Stimulated activated CD4-positive, alpha-beta T cell treated with anti-CD3 and anti-CD28 coated beads, Interleukin-15, amount 100 ng/mL, for 1 hour (primary cell): ENCODE measurements at places on chromosomes 2 and 18.

- no peak for DNase-seq
Observed at GRCh38 chr2:178517496-178517895, 37.2 kb downstream of the PLEKHA3 start.

DNA sequence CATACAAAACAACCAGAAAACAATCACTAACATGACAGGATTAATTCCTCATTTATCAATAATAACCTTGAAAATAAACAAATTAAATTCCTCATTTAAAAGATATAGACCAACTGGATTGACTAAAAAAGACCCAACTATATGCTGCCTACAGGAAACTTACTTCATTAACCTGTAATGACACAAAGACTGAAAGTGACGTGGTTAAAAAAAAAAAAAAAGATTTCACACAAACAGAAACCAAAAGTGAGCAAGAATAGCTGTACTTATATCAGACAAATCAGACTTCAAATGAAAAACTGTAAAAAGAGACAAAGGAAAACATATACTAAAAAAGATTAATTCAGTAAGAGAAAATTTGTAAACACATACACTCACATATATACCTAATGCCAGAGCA lies 201.2 kb downstream of the CCDC178 start:
- no peak for DNase-seq

GRCh38 chr18:69916412-69916811 lies 31.3 kb downstream of the CD226 start:
- DNase-seq: no peak

DNA sequence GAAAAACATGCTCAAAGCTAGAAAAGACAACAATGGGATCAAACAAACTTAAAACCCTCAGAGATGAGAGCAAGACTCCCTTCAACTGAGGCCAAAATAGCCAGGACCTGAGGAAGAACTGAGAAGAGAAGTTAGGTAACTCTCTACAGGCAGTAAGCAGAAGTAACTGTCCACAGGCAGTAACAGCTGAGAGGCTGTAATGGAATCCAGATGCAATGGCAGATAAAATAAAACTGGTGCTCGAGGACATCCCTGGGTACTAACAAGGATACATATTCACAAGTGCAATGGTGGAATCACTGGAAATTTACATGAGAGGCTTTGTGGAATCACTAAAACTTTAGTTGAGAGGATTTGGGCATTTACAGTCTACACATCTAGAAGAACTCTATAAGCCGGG lies 30.4 kb upstream of the C2orf66 start:
- DNase-seq: no peak

- DNase-seq: no peak
Observed at GRCh38 chr2:76000425-76000824, 289.7 kb upstream of the GCFC2 start.

- no peak for DNase-seq
Observed at GRCh38 chr2:36193680-36194079, 161.9 kb upstream of the CRIM1 start.

DNA sequence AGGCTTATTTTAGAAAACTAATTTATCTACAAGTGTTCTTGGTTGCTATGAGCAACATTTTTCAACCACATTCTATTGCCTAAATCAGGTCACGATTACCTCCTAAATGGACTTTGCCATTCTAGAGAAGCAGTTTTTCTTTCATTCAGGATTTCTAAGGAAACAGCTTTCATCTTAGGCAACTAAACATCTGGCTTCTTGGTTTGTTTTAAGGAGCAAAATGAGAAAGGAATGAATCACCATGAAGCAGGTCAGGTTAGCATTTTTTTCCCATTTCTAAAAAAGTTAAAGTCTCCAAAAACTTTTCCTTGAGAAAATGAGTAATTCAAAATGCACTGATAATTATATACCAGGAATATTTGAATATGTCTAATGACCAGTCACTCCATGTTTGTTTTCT lies 114.8 kb downstream of the GAREM1 start:
- DNase-seq: no peak
